ENCODE measurements at places on chromosomes 13 and 19.

GRCh38 chr13:105672881-105673280, 862.6 kb downstream of the EFNB2 start:
- DNase-seq: no peak

GRCh38 chr13:22276616-22277015, 605.7 kb downstream of the FGF9 start:
- no peak for DNase-seq

DNA sequence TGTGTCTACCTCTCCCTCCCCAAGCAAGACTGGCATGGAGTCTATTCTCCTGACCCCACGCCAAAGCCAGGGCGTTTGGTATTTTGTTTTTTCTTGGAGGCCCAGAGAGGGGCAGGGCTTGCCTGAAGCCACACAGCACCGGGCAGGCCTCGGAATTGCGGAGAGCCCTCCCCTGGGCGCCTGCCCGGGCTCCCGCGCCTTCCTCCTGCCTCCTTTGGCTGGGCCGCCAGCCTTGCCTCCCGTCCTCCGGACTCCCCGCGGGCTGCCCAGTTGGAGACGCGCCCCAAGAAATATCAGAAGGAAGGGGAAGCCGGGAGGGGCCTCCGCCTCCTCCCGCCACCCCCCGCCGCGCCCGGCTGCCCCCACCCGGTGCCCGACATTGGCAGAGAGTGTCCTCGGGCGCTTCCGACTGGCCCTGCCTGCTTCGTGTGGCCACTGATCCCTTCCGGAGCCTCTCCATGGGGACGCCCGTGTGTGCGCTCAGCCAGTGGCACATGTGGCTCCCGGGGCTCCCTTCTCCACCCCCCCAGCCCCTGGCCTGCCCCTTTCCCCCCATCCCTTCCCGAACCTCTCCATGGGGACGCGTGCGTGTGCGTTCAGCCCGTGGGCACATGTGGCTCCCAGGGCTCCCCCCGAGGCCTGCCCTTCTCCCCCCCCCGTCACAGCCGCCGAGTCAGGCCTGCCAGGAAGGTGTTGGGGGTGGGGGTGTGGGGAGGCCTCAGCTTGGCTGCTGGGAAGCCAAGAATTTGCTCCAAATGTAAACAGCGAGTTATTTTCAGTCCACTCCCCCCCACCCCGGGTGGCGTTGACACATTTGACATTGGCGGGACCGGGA, 37.3 kb downstream of the NFIC start:
- no peak for DNase-seq

DNA sequence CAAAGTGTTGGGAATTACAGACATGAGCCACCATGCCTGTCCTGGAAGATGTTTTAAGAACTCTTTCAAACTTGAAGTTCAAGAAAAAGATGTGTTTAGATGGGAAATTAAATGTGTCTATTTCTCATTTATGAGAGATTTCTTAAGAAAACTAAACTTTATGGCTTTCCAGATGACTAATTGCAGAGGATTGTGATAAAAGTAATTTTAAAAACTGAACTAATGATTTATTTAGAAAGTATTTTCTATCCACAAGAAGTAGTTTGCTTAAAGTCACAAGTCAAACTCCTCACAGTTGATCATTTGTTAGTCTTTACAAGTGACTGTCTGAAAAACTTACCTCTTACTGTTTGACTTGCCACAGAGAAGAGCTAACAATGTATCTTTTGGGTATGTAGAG, 89.6 kb upstream of the SPRY2 start:
- DNase-seq: no peak

DNA sequence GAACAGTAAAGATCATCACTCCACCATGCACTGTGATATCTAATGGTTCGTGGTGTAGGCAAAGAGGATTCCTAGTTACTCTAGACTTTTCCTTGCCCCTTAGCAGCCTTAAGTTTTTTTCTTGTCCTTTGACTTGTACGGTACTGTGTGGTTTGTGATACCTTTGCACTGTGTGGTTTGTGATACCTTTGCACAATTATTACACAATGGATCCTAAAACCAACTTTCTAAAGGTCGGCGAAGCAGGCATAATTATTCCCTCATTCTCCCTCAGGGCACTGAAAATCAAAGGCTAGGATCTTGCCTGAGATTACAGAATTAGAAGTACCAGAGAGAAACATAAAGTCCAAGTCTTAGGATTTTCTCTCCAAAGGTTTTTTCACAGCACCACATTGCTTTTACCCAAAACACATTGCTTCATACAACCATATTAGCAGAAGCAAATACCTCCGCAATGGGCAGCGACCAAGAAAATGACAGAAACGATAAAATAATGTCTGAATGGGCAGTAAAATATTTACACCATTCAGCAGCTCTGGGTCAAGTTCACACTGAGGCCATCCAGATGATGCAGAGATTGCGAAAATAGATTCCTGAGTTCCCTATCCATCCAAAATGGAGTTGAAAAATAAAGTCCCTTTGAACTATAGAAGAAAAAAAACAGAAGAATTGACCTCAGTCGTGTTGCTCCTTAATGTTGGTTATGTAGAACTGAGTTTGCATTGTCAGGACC, 106.4 kb downstream of the FGF14 start:
- DNase-seq: no peak

- no peak for DNase-seq
Measured at GRCh38 chr13:79562557-79562956, 81.6 kb downstream of the NDFIP2 start.

DNA sequence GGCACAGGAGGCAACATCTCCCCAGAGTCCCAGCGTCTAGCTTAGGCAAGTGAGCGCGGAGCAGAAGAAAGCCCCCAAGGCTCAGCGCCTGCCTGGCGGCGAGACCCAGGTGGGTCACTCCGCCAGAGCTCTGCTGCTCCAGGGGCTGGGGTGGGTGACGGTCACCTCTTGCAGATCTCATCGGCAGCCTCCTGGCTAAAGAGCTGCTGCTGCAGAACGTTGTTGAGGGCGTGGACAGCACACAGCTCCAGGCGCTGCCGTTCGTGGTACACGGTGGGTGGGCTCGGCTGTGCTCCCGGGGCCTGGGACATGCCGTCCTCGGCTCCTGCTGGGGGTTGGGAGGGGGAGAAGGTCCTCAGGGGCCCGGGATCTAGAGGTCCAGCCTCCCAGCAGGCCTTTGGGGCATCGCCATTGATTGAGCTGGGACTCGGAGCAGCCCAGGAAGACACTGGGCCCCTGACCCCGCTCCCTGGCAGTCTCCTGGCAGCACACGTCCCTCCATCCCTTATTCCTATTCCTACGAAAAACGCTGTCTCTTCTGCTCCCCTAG, 795 bp downstream of the JOSD2 start:
- DNase-seq: no peak

- DNase-seq: no peak
Measured at GRCh38 chr13:44293908-44294735, 79.5 kb upstream of the SERP2 start.

DNA sequence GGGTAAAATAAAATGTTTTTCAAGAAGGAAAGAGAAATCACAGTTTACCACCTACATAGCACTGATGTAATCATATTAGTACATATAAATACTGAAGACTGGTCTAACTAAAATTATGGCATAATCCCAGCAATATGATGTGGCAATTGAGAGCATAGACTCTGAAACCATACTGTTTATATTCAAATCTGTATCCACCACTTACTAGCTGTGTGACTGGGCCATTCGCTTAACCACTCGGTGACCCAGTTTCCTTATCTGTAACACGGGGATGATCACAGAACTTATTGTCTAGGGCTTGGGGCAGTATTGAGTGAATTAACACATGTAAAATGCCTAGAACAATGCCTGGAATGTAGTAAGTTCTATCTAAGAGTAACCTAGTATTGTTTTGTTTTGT, 13.1 kb upstream of the GTF3A start:
- no peak for DNase-seq

GRCh38 chr13:68261105-68261504, 1031.0 kb upstream of the PCDH9 start:
- no peak for DNase-seq

GRCh38 chr13:74329962-74330361, 195.8 kb upstream of the KLF12 start:
- DNase-seq: no peak

DNA sequence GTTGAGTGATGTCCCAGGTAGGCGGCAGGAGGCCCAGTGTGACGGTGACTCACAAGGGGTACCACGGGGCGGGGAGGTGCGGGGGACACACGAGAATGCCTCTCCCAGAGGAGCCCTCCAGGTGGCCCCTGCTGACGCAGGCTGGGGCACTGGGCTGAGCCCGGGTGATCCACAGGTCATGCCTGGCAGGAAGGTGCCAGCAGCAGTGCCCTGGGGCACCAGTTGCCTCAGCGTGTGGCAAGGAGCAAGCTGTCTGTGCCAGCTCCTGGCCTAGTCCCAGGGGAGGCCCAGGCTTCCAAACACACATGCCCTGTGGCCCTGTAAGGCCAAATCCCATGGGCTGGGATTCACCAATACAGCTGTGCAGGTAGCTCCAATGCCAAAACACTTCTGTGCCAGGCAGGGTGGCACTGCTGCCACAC, 28.0 kb downstream of the AKT2 start:
- no peak for DNase-seq

DNA sequence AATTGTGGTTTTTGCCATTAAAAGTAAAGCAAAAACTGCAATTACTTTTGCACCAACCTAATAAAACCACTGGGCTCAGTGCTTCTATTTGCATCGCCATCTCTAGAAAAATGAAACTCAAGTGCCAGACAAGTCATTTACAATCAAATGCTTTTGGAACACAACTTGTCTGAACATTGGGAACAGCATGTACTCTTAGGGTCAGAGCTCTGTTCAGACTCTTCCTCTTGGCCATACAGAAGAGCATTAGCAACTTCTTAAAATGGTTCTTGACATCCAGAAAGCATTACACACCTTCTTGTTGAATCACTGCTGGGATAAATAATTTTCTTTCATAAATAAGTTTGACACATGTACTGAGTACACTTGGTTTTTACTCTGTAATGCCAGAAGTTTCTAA, 272.5 kb downstream of the DCLK1 start:
- DNase-seq: no peak

DNA sequence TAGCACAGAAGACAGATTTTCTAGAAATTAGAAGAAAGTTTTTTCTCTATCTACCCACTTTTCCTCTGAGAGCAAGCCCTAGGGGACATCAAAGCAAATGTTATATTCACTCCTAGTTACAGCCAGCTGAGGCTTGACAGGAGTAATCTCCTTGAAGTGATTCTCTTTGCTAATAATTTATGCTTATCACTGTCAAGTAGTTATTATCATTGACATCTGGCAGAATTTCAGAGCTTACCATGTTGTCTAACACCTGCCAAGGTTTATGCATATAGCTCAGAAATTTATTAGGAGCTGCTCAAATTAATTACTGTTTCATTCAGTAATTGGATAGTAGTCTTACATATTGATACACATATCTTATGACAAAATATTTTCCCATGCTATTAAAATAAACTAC, 465.9 kb upstream of the ATXN8OS start:
- no peak for DNase-seq

GRCh38 chr19:18943465-18943864, 2.4 kb upstream of the HOMER3 start:
- DNase-seq: no peak

- DNase-seq: peak; percentile 90
Measured at GRCh38 chr19:13212759-13213330, 62.6 kb downstream of the IER2 start.

DNA sequence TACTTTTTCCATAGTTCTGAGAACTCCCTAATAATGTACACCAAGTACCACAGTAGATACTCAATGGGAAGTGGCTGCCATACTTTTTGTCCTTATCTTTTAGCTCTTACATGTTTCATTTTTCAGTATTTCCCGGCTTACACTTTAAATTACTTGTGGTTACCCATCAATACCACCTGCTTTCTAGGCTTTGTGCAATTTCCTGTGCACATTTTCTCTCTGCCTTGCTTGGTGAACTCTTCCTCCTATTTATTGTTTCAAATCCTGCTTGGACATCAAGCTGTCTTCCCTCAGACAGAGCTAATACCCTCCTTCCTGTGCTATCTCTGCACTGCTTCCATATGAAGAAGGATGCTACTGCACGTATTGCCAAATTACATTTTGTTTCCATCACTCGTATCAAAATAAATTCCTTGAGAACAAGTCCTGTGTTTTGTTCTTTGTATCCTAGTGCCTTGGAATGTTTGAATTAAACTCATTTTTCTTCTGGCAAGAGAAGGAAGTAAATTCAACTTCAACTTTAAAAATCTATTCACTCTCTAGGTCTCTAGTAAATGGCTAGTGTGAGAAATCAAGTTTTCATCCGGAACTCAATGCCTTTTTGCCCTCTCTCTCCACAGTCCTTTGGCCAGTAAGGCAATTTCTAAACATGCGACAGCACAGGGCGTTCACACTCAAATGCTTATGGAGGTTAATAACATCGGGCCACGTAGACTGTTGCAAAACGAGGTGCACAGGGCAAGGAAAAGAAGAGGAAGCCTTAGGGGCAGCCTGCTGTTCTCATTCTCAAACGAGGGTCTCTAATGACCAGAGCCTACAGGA, 5.6 kb downstream of the ZAR1L start:
- DNase-seq: no peak

DNA sequence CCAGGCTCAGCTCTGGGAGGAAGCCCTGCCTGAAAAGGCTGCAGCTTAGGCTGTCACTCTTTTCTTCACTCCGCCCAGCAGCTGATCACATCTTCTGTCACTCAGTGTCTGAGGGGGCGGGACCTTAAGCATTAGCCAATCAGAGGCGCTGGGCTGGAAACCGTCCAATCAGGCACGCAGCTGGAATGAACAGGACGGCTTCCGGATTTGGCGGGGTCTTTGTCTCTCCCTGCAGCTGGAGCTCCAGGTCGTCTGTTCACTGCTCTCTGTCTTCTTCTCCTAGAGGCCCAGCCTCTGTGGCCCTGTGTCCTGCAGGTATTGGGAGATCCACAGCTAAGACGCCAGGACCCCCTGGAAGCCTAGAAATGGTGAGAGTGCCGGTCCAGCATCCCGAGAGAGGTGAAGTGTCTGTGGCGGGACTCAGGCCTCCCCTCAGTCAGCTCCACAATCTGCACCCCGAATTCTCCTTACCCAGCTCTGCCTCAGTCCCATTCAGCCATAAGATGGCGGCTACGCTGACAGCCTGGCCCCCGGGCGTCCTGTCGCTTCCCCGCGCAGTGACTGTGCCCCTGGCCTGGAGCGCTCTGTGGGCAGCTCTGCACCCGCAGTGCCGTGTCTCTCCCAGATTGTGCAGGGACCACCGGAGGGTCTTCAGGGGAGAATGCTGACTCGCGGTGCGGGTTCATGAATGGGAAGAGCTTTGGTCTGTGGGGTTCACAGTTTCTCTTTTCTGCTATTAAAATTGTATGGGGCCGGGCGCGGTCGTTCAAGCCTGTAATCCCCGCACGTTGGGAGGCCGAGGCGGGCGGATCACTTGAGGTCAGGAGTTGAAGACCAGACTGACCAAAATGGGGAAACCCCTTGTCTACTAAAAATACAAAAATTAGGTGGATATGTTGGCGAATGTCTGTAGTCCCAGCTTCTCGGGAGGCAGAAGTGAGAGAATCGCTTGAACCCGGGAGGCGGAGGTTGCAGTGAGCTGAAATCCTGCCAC, at the start of gene ZNF66:
TSS of gene ZNF66 (plus strand) at position 222 of the 994 bp plus-strand sequence. CDS start at position 366, 144 bp downstream.
- peak; percentile 96 for DNase-seq

GRCh38 chr19:55519451-55520311, 17.3 kb downstream of the SBK2 start:
- no peak for DNase-seq

Data from activated CD4-positive, alpha-beta T cell treated with anti-CD3 and anti-CD28 coated beads for 36 hours (primary cell).